ENCODE measurements at places on chromosomes 1 and 21.
A peak's percentile ranks its signal among the peaks of the same experiment; 100 is the strongest.

GRCh38 chr1:23546897-23547584, 12.3 kb downstream of the ID3 start:
- DNase-seq: no peak

- no peak for DNase-seq
Measured at GRCh38 chr1:30700528-30701257, 22.7 kb downstream of the MATN1 start.

GRCh38 chr1:230531103-230531502, 105.0 kb upstream of the PGBD5 start:
- DNase-seq: no peak

GRCh38 chr1:214570442-214570841, 19.0 kb upstream of the PTPN14 start:
- DNase-seq: no peak

GRCh38 chr1:51472359-51472758, 46.7 kb downstream of the EPS15 start:
- no peak for DNase-seq

DNA sequence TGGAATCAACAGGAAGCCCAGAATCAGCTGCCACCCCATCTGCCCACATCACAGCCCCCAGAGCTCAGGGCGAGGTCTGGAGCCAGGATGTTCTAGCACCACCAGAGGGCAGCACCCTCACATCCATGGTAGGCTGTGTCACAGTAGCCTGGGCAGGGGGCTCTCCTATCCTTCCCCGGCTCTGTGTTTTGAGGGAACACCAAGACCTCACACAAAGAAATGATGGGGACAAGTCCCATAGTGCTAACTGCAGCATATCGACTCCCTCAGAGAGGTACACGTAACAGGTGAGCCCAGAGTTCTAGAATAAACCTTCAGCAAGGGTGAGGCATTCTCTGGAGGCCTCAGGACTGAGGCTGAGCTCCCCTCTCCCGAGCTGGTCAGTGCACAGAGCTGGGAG, 2.3 kb upstream of the KCNC4 start:
- peak; percentile 37 for DNase-seq

DNA sequence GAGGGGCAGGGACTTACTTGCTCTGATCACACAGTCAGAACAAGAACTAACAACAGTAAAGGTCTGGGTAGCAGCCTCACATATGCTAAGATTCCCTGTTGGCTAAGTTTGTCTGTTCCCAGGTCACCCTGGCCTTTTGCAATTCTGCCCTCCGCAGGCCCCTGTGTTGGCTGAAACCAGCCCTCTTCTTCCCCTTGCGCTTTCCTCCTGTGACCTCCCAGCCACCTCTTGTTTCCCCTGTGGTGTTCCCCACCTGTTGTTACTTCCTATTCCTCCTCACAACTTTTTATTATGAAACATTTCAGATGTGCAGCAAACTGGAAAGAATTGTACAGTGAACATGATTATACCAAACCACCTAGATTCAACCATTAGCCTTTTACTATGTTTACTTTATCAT, 23.4 kb downstream of the MAPKAPK2 start:
- no peak for DNase-seq

GRCh38 chr1:15523104-15524020, 653 bp downstream of the CASP9 start:
- DNase-seq: no peak

- DNase-seq: no peak
Measured at GRCh38 chr21:40684726-40685125, 162.2 kb downstream of the DSCAM start.

- DNase-seq: no peak
Measured at GRCh38 chr1:58762806-58763205, 21.0 kb downstream of the JUN start.

- no peak for DNase-seq
Measured at GRCh38 chr1:207034208-207034607, 1.7 kb upstream of the C1orf116 start.

GRCh38 chr1:174413632-174414031, 34.1 kb upstream of the GPR52 start:
- no peak for DNase-seq

- no peak for DNase-seq
Measured at GRCh38 chr1:53111073-53111556, 31.3 kb downstream of the SLC1A7 start.

DNA sequence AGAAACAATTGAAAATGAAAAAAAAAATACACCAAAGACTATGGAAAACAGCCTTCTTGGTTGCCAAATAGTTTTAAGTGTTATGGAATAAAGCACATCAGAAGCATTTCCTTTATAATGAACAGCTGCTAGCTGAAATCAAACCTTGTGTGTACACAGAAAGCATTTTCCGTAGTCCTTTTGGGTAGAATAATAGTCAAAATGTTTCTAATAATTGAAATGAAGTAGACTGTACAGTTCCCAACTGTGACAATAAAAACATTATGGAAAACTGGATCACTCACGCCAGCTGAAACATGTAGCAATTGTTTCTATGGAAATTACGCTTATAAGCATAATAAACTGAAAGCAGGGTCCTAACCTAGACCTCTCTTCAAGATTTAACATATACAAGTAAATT, 856.3 kb upstream of the B3GALT2 start:
- DNase-seq: no peak

DNA sequence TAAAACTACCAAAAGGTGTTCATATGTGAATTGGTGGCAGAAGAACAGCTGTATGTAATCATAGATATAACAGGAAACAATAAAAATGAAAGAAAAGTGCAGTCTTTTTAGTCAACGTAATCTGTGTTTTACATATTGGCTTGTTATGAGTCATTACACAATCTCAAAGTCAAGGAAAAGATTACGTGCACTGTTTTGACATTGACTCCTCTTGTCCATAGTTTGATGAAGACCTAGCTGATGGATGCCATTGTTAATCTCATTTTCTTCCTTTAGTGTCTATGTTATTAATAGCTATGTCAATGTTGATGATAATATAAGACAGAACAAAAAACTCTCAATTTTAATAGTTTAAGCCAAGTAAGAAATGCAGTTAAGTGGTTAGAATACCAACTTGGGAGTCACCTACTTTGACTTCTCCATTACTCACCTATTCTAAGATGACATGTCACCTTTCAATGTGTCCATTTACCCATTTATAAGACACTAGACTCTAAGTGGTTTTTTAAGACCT, 84.5 kb upstream of the SAMSN1 start:
- DNase-seq: no peak

DNA sequence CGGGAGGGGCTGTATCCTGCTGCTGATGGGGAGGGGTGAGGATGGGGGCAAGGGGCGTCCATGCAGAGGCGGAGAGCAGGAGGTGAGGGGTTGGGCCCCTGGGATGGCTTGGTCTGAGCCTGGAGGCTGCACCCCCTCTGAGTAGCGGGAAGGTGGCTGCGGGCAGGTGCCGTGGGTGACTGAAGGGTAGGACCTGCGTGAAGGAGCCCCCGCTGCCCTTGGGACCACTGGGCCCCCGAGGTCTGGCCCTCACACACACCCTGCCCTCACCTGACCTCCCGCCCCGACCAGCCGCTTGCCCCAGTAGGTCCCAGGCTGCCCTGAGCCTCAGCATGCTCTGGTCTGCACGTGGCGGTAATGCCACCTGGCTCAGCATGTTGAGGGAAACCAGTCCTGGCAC, 12.8 kb upstream of the SKI start:
- no peak for DNase-seq
